NCI-H524 treated with DMSO at 0.1 percent for 48 hours (cell line): ENCODE measurements at places on chromosomes 16 and 17.

- DNase-seq, result no peak
Measured at GRCh38 chr17:69333561-69333960, 6.6 kb upstream of the ABCA5 start.

DNA sequence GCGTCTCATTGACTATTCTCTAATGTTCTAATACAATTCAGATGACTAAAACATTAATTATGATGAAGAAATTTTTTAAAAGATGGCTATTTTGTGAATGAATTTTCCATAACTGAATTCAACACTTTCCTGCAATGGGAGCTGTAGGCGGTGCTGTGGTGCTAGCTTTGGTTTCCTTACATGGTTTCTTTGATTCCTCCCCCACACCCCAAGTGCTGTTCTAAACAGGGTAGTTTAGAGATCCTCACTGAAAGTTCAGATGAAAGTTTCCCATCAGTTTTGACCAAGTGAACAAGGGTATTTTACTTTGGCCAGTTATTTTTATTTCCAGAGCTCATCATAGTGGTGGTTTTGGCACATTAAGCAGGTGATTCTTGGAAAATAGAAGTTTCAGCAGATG is 26.0 kb upstream of the MRC2 start:
- no peak for DNase-seq

DNA sequence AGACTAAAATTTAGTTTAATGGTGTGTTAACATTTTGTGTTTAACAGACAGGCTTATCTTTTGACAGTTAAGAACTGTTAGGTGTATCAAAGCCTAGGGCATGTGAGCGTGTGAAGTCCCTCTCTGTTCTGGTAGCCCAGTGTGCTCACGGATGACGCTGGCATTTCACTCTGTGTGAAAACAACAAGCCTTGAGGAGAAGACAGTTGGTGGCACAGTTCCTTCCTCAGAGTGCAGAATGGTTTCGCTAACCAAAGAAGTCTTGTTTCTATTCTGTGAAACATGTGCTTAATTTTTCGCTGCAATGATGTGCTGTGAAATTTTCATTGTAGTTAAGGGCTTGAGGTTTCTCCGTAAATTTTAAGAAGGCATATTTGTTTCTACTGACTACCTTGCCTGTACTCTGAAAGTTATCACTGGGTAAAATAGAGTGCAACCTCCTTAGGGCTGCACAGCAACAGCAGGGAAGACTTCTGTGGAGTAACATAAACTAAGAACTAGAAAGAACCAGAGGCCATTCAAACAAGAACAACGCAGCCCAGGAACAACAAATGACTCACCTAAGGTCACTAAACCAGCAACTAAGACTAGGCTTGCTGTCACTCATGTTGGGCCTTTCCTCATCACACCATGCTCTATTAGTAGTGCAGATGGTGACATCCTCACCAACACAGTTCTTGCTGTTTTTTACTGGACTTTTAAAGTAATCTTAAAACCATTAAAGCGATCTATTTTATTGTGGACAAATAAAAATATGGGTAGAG is 33.4 kb downstream of the BRD7 start:
- DNase-seq, result no peak

DNA sequence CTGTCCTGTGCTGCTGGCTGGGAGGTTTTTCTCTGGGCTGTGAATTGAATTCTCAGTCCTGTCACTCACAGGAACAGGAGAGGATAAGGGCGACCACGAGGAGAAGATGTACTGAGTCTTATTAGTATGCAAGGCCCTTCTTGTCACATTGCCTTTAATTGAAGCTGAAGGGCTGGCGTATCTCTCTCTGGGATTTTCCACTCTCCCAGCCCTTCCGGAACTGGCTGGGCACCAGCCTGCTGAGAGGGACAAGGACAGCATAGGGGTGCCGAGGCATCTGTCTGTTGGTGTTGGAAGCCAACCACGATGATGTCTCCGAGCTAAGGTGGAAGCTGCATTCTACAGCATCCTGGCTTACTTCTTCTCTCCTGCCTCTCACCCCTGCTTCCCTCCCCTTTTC is 33.2 kb downstream of the GPRC5B start:
- DNase-seq, result no peak

DNA sequence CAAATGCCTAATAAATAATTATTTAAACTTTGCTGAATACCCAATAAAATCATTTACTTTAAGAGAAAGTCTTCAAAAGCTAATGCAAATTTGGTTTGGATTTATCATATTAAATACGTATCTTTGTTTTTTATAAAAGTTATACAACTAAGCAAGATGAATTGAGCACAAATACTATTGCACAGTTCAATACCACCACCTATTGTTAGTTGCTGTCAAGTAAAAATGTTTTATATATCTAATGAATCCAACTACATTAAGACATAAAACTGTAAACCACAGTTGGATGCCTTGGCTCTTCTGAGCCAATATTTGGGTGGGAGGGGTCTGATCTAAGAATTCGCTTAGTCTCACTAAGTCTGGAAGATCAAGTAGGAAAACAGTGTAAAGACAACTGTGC is 7.7 kb downstream of the FBXL20 start:
- DNase-seq, result no peak

GRCh38 chr16:425740-426114 is 278 bp downstream of the RAB11FIP3 start:
- no peak for DNase-seq

DNA sequence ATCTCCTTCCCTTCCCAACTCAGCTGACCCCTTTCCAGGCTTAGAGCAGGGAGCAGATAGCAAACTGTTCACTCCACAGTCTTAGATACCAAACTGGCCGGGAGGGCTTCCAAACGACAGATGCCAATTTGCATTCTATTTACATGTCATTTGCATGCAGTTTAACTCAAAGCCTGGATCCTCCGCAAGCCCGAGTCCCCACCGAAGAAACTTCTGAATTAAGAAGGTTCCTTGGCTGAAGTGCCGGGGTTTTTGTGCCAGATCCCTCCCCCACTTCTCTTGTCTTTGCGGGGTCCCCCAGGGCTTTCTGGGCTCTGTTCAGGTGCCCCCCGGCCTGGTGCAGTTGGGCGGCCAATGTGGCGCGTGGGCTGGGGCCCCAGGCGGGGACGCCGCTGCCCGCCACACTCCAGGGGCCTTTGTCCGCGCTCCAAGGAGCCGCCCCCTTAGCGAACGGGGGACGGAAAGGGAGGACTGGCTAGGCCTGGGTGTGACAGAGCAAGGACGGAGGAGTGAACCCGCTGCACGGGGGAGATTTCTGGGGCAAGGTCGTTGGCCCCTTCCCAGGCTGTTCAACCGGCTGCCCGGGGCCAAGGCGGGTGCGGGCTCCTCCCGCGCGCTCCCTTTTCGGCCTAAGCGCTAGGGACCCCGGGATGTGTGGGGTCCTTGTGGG is 1.2 kb downstream of the GPRC5B start:
- DNase-seq, result no peak

GRCh38 chr17:78341559-78342448 is 18.1 kb downstream of the SOCS3 start:
- no peak for DNase-seq

DNA sequence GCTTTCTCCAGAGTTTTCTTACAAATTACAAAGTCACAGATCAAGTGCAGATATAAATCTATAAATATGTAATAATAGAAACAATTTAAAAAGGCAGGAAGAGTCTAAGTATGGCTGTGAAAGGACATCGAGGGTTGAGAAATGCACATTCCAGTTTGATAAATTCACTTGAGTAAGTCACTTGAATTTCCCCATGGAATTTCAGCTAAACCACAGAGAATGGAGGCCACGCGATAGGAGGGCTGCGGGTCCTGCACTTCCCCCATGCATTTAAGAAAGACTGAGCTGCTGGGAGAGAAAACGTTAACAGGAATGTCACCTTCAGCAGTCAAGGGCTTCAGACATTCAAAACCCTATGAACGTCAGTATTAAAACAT is 6.1 kb upstream of the MXRA7 start:
- no peak for DNase-seq

- no peak for DNase-seq
Measured at GRCh38 chr16:71472051-71472450, 10.0 kb upstream of the ZNF23 start.

GRCh38 chr17:13840254-13840653 is 229.1 kb upstream of the COX10 start:
- DNase-seq, result no peak

- no peak for DNase-seq
Measured at GRCh38 chr17:66849851-66850580, 15.1 kb downstream of the CACNG5 start.

DNA sequence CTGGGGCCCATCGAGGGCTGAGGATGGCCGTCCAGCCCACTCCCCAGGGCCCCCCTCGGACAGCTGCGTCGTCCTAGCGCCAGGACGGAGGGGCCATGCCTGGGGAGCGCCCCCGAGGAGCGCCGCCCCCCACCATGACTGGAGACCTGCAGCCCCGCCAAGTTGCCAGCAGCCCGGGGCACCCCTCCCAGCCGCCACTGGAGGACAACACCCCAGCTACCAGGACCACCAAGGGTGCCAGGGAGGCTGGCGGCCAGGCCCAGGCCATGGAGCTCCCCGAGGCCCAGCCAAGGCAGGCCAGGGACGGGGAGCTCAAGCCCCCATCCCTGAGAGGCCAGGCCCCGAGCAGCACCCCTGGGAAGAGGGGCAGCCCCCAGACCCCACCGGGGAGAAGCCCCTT is 25.7 kb upstream of the ZFPM1 start:
- DNase-seq, result no peak

DNA sequence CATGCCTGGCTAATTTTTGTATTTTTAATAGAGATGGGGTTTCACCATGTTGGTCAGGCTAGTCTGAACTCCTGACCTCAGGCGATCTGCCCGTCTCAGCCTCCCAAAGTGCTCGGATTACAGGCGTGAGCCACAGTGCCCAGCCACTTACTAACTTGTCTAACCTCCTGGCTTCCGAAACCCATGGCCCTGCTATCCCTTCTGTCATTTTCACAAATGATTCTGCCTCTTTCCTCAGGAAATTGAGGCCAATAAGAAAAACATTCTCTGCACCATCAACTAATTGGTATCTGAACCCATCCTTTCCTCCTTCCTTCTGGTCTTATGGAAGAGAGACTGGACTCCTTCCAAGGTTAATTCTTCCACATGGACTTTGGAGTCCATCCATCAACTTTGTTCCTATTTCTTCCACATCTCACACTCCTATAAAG is 27.9 kb upstream of the TNRC6A start:
- DNase-seq, result no peak

DNA sequence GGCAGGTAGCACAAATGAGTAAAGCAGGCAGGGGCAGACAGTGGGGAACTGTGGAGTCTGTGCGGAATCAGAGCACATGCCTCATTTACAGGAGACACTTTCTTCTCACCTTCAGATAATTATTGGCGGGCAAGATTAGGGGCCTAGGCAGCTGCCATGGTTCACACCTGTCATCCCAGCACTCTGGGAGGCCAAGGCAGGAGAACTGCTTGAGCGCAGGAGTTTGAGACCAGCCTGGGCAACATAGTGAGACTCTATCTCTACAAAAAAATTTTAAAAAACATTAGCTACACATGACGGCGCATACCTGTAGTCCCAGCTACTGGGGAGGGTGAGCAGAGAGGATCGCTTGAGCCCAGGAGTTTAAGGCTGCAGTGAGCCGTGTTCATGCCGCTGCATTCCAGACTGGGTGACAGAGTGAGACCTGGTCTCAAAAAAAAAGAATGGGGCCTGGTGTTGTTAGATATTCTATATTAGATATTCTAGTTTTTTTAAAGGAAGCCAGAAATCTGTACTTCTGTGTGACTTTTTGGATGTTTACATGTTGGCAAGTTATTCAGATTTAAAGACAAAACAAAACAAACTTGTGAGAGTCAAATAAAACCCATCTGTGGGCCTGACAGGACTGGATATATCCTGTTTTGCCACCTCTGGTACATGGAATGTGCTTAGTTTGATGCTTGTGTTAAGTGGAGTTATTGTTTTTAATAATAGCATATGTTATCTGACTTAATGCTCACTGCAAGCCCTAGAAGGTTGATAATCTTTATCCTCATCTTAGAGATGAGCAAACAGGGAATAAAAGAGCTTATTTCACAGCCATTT is 4.9 kb upstream of the LPCAT2 start:
- DNase-seq, result no peak

- DNase-seq, result no peak
Measured at GRCh38 chr16:89721546-89722391, 432 bp downstream of the ZNF276 start.

DNA sequence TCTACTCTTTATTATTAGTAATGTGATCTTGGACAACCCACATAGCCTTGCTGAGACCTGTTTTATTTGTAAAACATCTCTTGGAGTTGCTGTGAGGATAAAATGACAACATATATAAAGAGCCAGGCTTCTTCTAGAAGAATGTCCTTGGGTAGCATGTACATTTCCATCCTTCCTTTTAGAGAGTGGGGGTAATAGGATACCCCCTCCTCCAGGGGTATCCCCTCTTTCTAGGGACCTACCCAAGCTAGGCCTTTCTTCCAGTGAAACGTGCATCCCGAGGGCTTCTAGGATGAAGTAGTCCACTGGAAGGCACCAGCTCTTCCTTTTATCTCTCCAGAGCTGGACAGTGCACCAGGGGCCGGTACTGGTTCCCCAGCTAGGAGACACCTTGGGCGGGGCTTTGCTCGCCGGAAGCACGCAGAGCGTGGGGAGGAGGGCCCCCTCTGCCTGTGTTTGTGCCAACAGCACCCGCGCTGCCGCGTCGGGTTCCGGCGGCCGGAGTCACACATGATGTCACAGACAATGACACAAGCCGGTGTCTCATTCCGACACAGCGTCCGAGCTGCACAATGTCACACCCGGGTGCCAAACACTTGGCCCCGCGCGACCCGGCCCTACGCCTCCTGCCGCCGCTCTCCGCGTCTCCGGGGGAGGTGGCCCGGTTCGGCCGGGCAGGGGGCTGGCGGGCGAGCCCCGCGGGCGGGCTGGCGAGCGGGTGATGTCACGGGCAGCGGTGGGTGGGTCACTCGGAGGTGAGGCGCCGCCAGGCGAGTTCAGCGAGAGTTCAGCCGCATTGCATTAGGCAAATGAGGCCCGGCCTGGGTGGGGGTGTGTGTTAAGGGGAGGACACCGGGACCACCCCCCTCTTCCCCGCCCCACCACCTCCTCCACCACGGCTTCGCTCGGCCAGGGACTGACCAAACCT is 23.4 kb downstream of the GJD3 start:
- no peak for DNase-seq
